ENCODE measurements at places on chromosomes 6 and 20. TPM values are rescaled to one million over a fixed set of nuclear protein-coding genes. Genes with fewer than 3 reads are reported as not detected.
A peak's percentile ranks its signal among the peaks of the same experiment; 100 is the strongest.

Gene MED20
- 3.6 TPM for total RNA-seq

Gene PARD6B
- 6.8 TPM for total RNA-seq

Gene TRIM31
- total RNA-seq = not detected

Gene RIPOR3
- total RNA-seq = not detected

Gene POM121L2
- not detected for total RNA-seq

Gene SMIM26
- total RNA-seq = 51.7 TPM

Gene HAO1
- total RNA-seq = not detected

DNA sequence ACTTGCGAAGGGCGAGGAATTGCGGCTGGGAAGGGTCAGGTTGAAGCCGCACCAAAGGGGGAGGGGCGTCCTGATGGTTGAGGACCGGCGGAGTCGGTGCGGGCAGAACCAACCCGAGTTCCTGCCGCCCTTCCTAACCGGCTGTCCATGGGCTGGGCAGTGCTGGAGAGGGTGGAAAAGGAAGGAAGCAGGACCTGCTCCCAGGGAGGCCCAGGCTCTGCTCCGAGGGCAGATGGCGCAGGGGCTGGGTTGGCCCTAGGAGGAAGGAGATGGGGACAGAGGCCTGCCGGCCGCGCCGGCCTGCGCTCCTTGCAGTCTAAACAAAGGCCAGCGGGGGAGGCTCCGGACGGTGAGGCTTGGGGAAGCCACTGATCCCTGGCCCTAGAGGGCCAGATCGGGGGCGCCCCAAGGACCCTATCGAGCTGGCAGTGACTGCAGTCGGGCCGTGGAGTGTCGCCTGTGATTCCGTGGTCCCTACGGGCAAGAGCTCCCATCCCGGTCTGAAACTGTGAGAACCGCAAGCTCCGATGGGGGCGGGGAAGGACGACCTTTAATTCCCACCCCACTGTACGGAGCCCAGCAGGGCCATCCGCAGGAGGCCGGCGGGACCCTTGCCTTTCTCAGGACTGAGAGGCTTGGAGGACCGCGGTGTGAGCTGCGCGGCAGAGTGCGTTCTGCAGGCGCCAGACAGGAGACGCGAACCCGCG is 39.4 kb downstream of the YTHDF1 start:
- DNase-seq = no peak

DNA sequence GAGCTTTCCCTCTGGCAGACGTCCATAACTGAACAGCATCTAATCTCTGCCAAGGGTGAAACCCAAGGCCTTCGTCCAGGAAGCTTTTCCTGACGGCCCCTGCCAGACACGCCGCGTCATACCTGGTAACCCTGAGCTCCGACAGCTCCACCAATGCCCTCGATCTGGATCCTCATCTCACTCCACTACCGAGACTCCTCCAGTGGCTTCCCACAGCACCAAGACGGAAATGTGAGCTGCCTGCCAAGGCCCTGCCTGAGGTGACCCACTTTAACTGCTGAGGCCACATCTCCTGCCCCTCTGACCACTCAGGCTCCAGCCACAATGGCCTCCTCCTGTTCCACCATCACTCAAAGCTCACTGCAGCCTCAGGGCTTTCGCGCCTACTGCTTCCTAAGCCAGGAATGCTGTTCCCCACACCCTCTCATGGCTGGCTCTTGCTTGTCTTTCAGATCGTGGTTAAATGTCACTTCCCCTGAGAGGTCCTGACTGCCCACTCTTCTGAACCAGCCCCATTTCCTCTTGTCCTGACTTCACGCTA is 143.2 kb downstream of the PREX1 start:
- DNase-seq = no peak

DNA sequence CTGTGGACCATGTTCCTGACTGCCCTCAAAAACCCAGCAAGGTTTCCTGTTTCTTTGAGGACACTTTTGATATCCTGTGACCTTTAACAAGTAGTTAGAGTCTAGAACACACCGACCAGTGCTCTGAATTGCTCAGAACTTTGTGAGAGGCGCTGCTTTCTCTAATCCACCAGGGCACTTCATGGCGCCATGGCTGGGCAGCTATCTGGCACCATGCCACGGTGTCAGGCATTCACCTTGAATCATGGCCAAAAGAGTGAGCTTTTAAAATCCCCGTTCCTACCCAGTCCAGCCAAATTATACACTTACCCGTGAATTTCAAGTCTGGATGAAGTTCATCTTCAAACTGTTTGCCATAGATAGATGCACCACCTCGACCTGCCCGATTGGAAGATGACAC is 17.0 kb upstream of the CPNE5 start:
- no peak for DNase-seq

GRCh38 chr20:32337937-32338661 is 20.0 kb upstream of the ASXL1 start:
- no peak for DNase-seq

DNA sequence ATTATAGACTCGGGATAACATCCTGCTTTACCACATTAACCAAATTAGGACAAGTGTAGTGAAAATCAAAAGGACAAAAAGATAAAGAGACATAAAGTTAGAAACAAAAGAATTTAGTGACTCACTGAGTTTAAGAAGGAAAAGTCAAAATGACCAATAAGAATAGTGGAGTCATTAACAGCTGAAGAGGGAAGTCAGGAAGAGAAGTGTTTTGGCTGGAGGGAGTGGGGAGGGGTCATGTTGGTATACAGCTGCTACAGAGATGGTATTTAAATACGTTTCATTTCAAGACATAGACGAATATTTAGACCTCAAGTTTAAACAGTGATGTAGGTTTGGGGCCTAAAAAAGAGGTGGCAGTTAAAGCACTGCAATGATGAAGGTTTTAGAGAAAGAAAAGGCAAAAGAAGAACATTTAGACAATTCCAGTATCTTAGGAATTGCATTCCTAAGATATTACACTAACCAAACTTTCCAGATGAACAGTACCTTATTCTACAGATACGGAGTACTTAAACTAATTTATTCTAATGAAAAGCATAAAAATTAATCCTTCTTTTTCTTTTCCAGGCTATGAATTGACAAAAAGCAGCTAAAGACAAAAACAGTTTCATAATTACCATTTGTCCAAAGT is 10.6 kb downstream of the FKBP5 start:
- no peak for DNase-seq

DNA sequence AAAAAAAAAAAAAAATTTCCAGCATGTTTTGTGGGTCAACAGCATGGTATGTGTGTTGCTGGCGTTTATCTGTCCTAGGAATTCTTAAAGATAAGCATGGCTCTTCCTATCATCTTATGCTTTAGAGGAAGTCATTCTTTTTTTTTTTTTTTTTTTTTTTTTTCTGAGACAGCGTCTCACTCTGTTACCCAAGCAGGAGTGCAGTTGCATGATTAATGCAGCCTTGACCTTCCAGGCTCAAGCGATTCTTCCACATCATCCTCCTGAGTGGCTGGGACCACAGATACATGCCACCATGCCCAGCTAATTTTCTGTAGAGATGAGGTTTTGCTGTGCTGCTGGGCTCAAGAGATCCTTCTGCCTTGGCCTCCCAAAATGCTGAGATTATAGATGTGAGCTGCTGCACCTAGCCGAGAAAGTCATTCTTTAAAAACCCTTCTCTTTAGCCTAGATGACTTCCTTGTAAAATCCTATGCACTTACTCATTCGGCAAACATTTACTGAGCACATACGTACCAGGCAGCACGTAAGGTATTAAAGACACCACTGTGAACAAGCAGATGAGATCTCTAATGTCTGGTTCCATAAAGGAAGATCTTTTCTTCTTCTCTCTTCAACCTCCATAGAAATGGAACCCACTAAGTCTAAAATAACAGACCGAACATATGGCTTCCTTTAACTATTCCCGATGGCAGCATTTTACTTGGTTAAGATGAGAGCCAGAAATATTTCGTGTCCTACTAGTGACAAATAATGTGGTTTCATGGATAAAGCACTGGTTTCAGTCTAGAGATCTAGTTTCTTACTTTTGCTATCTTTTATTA is 122.4 kb downstream of the RIN2 start:
- DNase-seq = no peak

DNA sequence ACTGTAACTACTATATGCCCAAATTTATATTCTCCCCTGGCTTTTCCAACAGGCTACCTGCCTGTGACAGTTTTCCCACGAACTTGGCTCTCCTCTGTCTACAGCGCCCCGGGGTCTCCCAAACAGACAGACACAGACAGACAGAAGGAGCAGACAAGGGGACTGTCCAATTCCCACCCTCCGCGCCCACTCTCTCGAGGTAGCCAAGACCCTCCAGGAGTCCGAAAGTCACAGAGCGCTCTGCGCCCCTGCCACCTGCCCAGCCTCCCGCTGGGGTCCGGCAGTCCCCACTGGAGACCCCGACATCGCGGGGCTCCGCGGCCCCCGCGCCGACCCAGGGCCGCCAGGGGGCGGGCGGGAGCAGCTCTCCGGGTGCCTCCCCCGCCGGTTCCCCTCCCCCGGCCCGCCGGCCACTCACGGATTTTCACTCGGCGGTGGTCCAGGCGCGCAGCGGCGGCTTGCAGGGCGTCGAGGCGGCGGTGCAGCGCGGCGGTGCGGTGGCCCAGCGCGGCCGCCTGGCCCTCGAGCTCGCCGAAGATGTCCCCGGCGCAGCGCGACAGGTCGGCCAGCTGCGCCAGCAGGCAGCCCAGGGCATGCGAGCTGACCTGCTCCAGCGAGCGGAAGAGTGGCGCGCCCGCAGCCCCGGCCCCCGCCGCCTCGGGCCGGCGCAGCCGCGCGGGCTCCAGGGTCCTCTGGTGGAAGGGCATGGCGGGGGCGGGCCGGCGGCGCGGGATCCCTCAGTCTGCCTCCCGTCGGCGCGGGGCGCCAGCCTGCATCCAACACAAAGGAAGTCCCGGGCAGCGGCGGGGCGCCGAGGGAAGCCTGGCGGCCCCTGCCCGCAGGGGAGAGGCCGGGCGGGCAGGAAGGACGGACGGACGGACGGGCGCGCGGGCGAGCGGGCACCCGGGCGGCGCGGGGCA is 81.3 kb upstream of the CCDC28A start:
- peak; percentile 44 for DNase-seq

DNA sequence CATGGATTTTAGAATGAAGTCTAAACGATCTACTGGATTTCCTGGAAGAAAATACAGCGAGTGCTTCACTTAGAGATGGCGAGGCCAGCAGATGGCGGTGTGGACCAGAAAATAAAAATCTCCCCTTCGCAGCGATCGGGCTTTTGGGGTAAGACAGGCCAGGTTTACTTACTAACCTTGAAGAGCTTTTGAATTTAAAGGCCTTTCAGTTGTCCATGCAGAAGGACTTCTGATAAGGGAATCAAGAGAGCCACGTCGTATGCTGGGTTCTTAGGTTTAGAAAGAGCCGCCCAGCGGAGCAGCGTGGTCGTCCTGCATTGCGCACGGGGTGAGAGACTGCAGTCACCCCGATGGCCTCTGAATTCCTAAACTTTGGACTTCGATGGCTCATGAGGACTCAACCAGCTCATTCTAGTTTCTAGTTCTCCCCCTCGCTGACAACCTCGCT is 125.2 kb upstream of the RALGAPA2 start:
- DNase-seq = no peak

DNA sequence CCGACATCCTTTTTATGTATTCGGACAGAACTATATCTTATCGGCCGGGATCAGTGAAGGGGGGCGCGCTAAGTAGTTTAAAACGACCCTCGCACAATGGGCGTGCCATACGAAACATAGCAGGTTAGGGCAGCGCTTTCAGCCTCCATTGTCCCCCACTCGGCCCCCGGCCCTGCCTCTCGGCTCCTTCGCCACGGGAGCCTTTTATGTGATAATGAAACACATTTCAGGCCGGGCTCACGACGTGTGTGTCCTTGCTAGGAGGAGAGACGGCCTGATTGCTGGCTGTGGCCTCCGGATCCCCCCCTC is 5.3 kb downstream of the FOXA2 start:
- no peak for DNase-seq

DNA sequence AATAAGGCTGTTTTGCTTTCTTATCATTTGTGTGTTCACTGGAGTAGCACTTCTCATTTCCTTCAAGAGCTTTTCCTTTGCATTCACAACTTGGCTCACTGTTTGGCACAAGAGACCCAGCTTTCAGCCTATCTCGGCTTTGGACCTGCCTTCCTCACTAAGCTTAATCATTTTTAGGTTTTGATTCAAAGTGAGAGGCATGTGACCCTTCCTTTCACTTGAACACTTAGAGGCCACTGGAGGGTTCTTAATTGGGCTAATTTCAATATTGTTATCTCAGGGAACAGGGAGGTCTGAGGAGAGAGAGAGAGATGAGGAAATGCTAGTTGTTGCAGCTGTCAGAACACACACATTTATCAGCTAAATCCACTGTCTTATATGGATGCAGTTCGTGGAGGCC is 82.9 kb upstream of the SCAF8 start:
- no peak for DNase-seq

- DNase-seq = no peak
Observed at GRCh38 chr6:169625376-169625775, 76.5 kb downstream of the WDR27 start.

- DNase-seq = no peak
Observed at GRCh38 chr6:100457311-100457990, 7.3 kb downstream of the SIM1 start.

Measured in T-helper 17 cell (primary cell).